ENCODE measurements at places on chromosomes 1 and 21.

- DNase-seq = no peak
Measured at GRCh38 chr1:34850382-34850781, 9.2 kb downstream of the SMIM12 start.

GRCh38 chr1:223525957-223526356 lies 132.7 kb downstream of the CCDC185 start:
- no peak for DNase-seq

GRCh38 chr1:24186993-24187790 lies at the start of gene IFNLR1:
TSS of gene IFNLR1 (minus strand) at chr1:24187289. CDS start at chr1:24187248, 41 bp downstream.
- DNase-seq = no peak

GRCh38 chr1:61581251-61581650 lies 143.7 kb downstream of the TM2D1 start:
- no peak for DNase-seq

DNA sequence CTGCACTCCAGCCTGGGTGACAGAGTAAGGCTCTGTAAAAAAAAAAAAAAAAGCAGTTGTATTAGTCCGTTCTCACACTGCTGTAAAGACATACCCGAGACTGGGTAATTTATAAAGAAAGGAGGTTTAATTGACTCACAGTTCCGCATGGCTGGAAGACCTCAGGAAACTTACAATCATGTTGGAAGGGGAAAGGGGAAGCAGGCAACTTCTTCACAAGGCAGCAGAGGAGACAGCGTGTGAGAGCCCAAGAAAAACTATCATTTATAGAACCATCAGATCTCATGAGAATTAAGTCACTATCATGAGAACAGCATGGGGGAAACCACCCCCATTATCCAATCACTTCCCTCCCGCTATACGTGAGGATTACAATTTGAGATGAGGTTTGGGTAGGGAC lies 151.7 kb upstream of the NR5A2 start:
- DNase-seq = no peak

GRCh38 chr1:54805981-54806381 lies 4.9 kb upstream of the TTC22 start:
- no peak for DNase-seq

- DNase-seq = no peak
Measured at GRCh38 chr1:190323530-190323929, 154.1 kb downstream of the BRINP3 start.

DNA sequence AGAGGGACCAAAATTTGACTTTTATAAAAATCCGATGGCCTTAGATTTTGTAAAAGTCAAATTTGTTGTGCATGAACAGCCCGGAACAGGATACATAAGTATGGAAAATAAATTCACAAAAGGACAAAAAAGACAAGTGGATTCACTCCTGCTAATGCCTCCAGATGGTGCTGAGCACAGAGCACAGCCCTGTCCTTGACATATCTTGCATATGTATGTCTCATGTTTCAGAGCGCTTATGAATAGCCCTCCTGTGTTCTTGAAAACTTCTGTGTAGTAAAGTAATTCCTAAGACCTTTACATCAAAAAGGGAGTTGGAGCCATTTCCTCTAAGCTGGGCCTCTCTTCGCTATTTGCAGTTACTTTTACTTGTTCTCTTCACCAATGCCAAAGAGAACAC lies 110.7 kb upstream of the RAB3GAP2 start:
- DNase-seq = no peak

DNA sequence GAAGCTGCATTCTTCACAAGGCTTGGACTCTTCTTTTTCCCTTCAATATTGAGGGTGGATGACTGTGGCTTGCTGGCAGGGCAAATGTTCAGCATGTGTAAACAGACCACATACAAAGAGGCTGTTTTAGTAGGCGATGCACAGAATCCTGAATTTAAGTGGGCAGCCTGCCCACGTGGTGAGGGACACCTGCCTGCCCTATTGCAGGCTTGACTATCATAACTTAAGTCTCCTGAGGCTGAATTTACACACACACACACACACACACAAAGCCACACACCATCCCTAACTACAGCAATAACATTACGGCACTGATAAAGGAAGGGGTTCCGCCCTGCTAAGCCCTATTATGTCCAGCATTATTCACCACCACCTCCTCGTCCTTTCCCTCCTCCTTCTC lies 15.9 kb downstream of the SYT2 start:
- DNase-seq = no peak

GRCh38 chr1:234613128-234613875 lies 3.3 kb upstream of the IRF2BP2 start:
- DNase-seq = peak; percentile 81

GRCh38 chr21:34561806-34562205 lies 49.8 kb upstream of the KCNE1 start:
- no peak for DNase-seq

GRCh38 chr1:195761104-195761503 lies 847.1 kb downstream of the KCNT2 start:
- DNase-seq = no peak

GRCh38 chr21:41927727-41928409 lies 25.9 kb downstream of the C2CD2 start:
- DNase-seq = no peak

DNA sequence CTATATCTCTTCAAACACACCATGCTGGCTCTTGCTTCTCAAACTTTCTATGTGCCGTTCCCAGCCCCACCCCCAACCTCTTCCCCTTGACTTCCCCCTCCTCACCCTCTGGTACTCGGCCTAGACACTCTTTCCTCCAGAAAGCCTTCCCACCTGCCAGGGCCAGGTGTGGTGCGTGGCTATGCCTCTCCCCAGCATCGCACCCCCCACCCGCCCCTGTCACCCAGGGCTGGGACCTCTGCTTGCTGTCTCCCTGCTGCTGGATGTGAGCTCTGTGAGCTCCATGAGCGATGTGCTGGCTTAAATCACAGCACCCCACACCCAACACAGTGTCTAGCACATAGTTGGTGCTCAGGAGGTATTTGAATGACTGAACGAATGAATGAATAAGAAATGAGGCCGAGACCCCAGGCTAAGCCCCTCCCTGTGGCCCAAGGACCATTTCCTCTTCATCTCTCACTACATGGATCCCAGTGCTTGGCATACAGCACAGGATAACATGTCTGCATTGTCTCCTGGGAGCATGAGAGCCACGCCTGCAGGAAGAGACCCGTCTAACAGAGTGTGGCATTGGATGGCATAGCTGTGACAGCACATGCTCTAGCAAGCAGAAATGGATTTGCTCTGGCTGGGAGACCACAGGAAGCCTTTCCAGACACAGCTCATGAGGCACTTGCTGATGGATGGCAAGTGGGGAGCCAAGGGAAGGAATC lies 19.7 kb downstream of the TNNT2 start:
- DNase-seq = no peak

GRCh38 chr1:31396633-31397351 lies 16.2 kb upstream of the SERINC2 start:
- peak; percentile 86 for DNase-seq

DNA sequence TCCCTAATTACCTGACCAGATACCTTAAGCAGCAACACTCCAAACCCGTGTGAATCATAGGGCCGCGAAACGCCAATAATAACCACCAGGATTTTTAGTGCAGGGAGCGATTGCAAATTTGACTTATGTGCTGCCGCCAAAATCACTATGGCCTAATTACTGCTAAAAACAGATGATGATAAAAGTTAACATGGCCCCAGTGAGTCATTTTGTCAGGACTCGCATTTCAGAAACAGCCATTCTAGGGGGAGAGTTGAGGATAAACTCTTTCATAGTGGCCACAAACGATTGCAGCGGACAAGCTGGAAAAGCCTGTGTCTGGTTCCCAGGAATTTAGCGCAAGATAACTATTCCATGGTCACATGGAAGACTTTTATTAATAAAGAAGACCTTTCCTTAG lies 103.4 kb downstream of the HLX start:
- DNase-seq = no peak

DNA sequence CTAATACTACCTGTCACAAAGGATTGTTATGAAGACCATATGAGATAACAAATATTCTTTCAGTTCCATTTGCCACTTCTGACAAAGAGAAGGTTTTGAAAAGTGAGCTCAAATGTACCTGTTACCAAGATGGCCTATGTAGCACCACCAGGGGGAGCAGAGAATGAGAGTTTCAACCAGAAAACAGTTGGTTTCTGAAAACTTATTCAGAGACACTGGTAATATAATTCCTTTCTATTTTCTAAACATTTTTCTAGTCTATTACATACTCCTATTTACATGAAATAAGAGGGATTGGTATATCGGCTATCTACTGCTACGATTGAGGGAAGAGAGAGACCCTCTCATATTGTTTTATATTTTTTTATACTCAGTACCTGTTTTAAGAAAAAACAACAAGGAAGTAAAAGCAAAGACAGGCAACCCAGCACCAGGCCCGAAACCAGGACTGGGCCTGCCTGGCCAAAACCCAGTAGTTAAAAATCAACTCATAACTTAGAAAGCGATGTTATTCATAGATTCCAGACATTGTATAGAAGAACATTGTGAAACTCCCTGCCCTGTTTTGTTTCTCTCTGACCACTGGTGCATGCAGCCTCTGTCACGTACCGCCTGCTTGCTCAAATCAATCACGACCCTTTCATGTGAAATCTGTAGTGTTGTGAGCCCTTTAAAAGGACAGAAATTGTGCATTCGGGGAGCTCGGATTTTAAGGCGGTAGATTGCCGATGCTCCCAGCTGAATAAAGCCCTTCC lies 48.3 kb downstream of the IL23R start:
- peak; percentile 8 for DNase-seq

DNA sequence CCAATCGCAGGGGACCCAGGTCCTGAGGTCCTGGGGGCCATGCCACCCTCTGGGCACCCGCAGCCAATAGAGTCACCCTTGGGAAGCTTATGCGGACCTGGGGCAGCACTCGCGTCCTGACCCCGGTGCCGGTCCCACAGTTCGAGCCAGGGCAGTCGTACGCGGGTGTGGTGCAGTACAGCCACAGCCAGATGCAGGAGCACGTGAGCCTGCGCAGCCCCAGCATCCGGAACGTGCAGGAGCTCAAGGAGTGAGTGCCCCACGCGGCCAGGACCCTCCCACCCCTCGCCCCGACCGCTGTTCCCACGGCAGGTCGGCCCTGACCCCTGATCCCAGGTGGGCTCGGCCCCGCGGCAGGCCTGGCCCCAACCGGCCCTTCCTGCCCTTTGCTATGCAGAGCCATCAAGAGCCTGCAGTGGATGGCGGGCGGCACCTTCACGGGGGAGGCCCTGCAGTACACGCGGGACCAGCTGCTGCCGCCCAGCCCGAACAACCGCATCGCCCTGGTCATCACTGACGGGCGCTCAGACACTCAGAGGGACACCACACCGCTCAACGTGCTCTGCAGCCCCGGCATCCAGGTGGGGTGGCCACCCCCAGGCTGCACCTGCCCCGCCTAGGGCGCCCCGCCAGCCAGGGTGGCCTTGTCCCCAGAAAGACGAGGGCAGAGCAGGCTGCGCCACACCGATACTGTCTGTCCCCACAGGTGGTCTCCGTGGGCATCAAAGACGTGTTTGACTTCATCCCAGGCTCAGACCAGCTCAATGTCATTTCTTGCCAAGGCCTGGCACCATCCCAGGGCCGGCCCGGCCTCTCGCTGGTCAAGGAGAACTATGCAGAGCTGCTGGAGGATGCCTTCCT lies 20.5 kb downstream of the COL6A1 start:
- DNase-seq = no peak

DNA sequence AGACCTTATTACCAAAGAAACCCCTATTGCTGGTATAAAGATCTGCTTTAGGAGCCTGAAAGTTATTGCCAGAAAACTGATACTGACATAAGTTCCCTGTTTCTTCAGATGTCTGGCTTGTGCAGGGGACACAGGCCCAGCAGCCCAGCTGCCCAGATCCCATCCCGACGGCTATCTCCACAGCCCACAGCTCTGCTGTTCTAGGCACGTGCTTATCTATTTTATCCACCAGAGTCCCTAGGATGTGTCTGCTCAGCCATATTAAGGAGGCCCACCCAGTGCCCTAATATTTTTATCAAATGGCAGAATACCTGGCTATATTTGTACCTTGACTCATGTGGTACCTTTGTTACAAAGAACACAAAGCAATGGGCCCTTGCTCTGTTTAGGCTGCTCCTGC lies 58.9 kb downstream of the DDX20 start:
- no peak for DNase-seq

DNA sequence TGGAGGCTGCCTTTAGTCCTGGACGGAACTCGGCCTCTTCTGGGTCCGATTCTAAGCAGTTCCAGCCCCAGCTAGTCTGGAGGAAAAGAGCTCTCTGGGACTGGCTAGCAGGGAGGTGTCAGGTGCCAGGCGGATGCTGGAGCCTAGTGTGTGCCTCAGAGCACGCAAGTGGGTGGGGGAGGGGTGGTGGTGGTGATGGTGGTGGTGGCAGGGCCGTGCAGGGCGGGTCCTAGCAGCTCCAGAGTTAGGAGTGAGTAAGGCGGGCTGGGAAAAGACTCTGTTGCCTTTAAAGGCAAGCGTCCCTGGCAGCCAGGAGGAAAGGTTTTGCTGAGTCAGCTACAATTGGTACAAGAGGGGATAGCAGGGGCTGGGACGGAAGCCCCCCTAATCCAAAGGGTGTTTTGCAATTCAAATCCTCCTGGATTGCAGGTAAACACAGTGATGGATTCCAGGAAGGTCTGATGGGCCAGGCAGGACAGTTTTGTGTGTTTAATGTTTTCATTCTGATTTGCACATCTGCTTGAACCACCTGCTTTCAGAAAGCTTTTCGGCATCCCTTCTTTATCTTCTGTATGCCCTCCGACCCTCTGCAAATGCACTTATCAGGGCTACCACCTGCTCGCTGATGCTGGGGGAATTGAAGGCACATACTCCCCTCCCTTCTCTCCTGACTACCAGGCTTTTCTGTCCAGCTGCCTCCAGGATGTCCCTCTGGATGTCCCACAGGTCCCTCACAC lies 4.1 kb upstream of the SLC2A1 start:
- peak; percentile 57 for DNase-seq

GRCh38 chr1:95534985-95535384 lies 301.0 kb downstream of the RWDD3 start:
- no peak for DNase-seq

GRCh38 chr1:43636006-43636641 lies 13.8 kb upstream of the KDM4A start:
- no peak for DNase-seq

DNA sequence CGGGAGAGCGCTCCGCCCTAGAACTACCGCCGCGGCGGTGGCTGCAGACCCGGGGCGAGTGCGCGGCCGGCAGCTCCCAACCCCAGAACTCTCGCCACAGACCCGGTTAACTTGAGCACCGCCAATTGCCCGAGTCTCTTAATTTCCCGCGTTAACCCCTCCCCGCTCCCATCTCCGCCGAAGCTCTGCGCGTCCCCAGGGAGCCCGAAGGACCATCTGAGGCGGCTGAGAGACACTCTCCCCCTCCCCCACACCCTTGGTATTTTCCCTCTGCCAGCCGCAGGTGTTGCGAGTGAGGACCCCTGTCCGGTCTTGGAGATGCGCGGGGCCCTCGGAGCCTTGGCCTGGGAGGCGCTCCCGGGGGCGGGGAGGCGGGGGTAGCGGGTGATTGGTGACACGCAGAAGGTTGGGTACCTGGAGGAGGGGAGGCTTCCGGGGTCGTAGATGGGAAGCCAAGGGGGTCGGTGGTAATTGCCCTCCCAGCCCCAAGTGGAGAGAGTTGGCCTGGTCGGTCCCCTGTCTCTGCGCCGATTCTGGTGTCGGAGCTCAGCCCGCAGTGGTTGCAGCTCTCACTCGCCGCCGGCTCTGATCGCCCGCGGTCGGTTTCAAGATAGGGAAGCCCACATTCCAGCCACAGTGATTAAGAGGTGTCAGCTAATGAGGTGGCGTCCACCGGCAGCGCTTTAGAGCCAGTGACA lies 858 bp upstream of the SUSD4 start:
- DNase-seq = no peak

- no peak for DNase-seq
Measured at GRCh38 chr1:185207980-185208602, 51.1 kb downstream of the SWT1 start.

Measured in astrocyte (in vitro differentiated cells and primary cell).